ENCODE measurements at places on chromosomes 7 and 10.

GRCh38 chr7:92840316-92840715 is 3.9 kb upstream of the CDK6 start:
- DNase-seq: no peak

DNA sequence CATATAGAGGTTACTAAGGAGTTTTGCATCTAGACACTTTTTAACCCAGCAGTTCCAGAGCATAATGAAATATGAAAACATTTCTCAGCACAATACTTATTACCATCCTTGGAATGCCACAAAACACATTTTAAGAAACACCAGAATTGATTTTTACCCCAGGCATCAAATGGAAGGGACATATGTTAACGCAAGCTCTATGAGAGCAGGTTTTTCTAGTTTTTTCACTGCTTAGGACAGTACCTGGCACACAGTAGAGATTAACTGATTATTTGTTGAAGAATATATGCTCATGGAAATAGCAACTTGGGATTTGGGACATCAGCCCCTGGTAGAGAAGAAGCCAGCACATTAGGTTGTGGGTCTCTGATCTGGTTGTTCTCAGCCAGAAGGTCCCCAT is 67.0 kb upstream of the ARID5B start:
- no peak for DNase-seq

- DNase-seq: no peak
Observed at GRCh38 chr10:70575486-70575873, 27.1 kb downstream of the PRF1 start.

GRCh38 chr7:148954766-148955165 is 70.7 kb upstream of the EZH2 start:
- DNase-seq: no peak

- no peak for DNase-seq
Observed at GRCh38 chr7:116574025-116574822, 49.4 kb downstream of the CAV1 start.

- DNase-seq: no peak
Observed at GRCh38 chr10:45427262-45427969, 53.4 kb downstream of the ALOX5 start.

GRCh38 chr7:87424075-87424474 is 51.4 kb downstream of the ABCB4 start:
- DNase-seq: no peak

DNA sequence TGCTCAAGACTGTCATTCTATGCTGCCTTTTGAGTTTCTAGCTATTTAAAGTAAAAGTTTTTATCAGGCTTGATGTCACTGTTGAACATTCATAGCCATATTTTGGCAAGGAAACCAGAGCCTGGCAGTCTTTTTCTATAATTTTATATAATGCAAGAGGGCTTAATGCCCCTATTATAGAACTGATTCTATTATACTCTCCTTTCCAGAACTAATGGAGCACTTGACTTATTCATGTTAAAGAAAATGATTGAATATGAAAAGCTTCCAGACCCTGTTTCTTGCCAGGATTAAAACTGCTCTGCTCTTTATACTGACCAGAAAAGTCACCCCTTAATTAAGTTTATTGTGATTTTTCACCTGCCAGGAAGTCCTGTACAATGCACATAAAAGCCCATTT is 337.6 kb upstream of the CHRM2 start:
- DNase-seq: no peak

DNA sequence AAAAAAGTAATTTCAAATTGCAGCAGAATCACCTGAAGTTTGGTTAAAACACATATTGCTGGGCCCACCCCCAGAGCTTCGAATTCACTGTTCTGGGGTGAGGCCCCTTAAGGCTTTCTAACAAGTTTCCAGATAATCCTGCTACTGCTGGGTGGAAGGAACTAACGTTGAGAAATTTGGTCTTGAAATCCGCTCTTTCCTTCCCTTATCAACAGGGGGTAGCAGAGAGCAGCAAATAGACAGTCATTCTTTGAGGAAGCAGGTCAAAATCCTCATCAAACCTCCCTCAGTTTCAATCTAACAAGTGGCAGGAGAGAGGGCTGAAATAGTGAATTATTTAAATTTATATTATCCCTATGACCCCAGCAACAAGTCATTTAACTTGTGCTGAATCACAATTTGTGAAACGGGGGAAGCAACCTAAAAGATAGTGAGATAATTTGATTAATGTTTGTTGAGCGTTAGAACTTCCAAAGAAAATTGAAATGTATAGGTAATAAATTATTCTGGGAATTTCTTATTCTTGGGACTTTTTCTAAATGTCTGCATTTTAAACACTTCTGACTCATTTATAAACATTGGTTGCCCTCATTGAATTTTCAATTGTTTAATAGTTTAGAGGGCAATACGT is 21.7 kb upstream of the MALSU1 start:
- DNase-seq: peak; percentile 54

DNA sequence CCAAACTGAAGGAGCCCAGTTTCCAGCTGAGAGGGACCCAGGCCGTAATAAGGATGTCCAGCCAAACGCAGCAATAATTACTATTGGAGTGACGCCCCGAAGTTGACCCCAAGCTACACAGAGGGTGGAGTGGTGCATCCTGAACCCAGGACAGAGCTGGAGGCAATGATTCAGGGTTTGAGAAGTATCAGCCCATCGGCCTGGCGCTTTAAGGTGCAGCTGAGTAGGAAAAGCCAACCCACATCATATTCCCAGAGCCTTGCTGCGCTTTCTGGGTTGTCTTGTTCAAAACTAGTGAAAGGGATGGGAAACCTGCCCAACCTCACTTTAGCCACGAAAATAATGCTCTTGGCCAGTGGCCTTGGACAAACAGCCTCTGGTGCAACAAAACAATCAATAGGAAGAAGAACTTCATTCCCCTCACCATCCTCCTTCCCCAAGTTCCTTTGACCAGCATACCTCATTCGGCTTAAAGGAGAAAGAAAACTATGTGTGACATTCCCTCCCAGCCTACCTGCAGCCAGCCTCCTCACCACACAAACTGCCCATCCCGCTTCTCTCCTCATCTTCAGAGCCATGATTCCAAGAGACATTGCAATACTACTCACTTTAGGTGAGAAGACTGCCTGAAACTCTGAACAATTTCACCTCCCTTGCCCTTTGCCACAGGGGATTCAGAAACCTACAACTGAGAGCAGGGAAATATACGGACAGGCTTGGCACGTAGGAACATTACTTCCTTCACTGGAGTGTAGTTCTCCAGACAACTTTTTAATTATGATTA is 217.2 kb upstream of the MKLN1 start:
- peak; percentile 8 for DNase-seq

- DNase-seq: no peak
Observed at GRCh38 chr7:149881328-149882247, 7.8 kb downstream of the ATP6V0E2 start.

DNA sequence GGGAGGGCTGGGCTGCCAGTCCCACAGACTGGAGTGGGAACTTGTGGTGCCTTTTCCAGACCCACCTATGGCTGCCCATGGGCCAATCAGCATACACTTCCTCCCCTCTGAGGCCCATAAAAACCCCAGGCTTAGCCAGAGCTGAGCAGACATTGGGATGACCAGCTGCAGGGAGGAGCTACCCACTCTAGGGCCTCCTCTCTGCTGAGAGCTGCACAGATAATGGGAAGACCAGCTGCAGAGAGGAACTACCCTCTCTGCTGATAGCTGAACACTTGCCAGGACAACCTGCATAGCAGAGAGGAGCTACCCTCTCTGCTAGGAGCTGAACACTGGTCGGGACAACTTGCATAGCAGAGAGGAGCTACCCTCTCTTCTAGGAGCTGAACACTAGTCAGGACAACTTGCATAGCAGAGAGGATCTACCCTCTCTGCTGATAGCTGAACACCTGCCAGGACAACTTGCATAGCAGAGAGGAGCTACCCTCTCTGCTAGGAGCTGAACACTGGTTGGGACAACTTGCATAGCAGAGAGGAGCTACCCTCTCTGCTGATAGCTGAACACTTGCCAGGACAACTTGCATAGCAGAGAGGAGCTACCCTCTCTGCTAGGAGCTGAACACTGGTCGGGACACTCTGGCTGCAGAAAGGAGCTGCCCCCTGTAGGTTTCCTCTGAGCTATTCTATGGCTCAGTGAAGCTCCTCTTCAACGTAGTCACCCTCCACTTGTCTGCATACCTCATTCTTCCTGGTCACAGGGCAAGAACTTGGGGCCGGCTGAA is 88.3 kb upstream of the CACUL1 start:
- no peak for DNase-seq

GRCh38 chr7:158354861-158355260 is 232.8 kb downstream of the PTPRN2 start:
- DNase-seq: no peak

DNA sequence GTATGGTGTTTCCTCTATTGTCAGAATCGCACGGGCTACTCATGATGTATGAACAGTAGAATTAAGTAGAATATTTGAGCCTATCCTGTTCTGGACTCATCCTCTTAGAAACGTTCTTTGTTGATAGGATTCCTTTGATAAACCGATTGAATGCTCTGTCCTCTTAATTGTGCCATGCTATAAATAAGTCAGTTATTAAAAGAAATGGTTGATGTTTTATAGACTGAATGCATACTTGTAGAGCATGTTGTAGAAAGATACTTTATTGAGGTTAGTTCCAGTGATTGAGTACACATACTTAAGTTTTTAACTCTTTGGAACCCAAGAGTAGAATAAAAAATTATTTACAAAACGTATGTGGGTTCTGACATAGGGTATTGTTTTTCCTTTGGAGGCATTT is 54.9 kb upstream of the HBP1 start:
- DNase-seq: no peak

- peak; percentile 24 for DNase-seq
Observed at GRCh38 chr7:6637544-6638229, 569 bp downstream of the ZNF316 start.

- no peak for DNase-seq
Observed at GRCh38 chr10:47438857-47439474, 44.9 kb downstream of the ANXA8 start.

DNA sequence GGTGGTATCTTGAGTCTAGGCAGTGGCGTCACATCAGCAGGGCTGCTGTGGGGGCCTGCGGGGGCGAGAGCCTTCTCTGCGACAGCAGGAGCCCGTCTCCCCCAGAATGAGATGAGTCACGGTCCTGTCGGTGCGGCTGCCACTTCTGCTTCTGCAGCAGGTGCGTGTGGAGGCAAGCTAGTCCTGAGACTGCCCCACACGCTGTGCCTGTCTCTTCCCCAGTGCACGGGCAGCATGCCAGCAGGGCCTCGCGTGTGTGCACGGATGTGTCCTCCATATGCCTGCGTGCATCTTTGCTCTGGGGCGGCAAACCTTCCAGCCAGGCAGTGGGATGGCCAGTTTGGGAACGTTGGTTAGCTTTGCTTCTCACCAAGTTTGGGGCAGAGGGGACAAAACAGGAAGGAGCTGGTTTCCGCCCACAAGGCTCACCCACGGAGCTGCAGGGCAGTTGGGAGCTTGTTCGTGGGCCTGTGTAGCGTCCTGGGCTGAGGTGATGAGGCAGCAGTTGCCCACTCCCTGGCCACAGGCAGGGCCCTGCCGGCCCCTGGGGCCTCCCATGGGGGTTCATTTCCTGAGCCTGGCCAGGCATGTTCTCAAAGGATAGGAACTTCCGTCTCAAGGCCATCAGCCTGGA is 60.8 kb upstream of the PPIF start:
- DNase-seq: peak; percentile 100

DNA sequence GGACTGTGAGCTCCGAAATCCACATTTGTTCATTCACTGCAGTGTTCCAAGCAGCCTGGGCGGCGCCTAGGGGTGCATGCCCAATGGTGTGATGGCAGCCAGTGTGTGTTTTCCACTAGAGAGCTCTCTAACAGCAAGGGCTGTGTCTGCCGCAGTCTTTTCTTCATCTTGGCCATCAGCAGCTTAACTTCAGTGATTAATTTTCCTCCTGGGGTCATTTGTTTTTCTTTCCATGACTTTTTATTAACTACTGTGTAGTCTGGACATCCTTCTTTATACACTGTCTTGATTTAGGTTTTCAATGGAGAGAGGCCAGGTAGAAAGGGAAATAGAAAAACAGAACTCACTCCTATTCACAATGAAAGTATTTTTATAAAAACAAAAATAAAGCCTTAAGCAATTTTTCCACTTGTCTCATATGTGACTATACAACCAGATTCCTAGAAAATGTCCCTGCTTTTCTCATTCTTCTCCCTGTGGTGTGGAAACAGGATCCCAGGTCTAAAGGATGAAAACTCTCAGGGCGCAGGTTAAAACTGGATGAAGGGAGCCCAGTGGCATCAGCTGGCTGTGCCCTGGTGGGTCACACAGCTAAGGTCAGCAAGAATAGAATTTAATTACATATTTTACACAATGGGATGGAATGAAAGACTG is 176.8 kb downstream of the PKD1L1 start:
- DNase-seq: no peak

GRCh38 chr10:4053940-4054339 is 268.9 kb upstream of the KLF6 start:
- peak; percentile 92 for DNase-seq

GRCh38 chr10:110758128-110758765 is 113.5 kb upstream of the PDCD4 start:
- DNase-seq: no peak

All from CD14-positive monocyte (primary cell).